Esophagus mucosa (tissue), 1 donor: ENCODE measurements at places on chromosomes 5 and 9.

- ATAC-seq = no peak
These were observed 98.2 kb upstream of the NIPBL start for GRCh38 chr5:36778336-36778735.

- ATAC-seq = peak; percentile 50
These were observed 9.4 kb downstream of the CD180 start for GRCh38 chr5:67187006-67187715.

DNA sequence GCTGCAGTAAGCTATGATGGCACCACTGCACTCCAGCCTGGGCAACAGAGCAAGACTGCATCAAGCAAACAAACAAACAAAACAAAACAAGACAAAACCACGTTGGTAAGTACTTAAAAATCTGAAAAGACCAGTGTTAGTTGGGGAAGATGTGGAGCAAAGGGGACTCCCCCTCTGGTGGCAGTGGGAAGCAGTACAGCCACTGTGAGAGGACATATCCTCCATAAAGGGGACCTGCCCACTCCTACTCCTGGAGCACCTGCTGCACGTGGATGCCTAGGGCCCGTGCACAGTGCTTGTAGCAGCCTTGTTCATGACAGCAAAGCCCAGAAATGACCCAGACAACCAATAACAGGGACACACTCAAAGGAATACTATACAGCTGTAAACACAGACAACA, 17.0 kb upstream of the IPPK start:
- no peak for ATAC-seq

DNA sequence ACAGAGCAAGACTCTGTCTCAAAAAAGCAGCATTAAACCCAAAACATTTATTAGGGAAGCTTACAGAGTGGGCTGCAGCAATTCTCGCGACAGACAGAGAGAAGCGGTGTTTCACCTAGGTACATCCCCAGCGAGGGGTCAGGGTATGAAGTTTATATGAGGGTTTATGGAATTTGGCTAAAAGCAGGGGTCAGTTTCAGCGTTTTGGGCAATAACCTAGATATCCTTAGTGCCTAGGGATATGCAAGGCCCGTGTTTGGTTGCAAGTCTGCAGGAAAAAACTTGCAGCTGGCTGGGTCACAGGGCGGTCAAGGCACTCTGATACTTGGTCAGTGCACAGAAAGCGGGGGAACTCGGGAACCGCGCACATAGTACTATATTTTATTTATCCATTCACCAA, 649 bp upstream of the GLE1 start:
- peak; percentile 16 for ATAC-seq

DNA sequence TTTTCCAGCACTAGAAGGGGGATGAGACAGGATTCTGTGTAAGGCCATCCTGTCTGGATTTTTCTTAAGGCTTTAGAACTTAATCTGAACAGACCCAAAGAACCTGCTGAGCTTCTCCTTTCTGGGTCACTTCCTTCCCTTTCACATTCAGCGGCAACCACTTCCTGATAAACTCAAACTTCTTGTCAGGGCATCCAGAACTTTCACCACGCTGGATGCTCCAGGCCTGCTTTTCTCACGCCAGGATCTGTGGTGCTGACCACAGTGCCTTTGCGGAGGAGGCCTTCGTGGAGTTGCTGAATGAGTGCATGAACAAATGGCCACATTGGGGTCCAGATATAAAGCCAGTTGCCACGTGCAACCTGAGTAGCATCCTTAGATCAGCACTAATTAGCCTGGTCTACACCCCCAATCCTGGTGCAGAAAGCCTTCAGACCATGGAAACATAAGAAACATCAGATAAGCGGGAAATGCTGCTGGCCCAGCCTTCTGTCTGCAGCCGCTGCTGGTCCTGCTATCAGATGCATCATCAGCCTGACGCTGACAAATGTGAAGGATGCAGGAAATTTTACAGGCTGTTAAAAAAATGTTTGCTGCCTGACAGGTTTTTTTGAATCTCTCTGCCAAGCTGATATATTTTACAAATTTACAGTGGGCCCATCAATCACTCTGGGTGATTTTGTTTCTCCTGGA, 75.3 kb upstream of the BARHL1 start:
- ATAC-seq = no peak

GRCh38 chr9:124813041-124813440, 36.1 kb downstream of the OLFML2A start:
- no peak for ATAC-seq

- no peak for ATAC-seq
These were observed 500.0 kb downstream of the DIRAS2 start for GRCh38 chr9:90142580-90142979.

- no peak for ATAC-seq
These were observed 228.9 kb downstream of the CDK5RAP2 start for GRCh38 chr9:120351106-120351505.

DNA sequence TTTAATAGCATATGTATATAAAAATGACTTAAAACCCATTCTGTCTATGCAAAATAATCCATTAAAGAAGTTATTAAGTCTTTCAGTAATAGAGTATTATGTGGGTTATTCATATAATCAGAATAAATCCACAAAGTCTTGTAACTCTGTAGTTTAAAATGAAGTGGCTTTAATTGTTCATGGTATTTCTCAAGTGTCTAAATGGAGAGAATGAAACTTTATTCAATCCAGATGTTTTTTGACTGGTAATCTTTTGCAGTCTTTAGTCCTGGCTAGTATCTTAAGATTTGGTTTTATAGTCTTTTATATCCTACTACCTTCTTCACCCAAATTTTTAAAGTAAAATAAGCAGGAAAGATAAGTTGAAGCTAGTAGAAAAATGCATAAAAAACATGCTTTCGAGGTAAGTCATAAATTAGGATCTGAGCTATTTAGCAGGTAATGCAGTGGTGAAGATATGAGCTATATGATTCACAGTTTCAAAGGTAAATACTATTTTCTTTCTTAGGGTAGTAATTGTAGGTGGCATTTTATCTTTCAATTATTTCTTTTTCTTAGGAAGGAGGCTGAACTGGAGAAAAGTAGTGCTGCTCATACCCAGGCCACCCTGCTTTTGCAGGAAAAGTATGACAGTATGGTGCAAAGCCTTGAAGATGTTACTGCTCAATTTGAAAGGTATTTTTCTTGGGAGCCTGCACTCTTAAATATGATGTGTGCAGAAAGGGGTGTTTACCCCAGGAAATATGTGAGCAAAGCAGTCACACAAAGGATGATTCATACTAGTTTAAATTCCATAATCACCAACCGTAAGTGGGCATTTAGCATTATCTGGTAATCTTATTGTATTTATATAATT, 17.9 kb downstream of the HMMR start:
- ATAC-seq = no peak

- peak; percentile 85 for ATAC-seq
These were observed 22.6 kb upstream of the MAMDC2 start for GRCh38 chr9:70020991-70021571.

GRCh38 chr5:32754284-32754683, 43.2 kb downstream of the NPR3 start:
- no peak for ATAC-seq

DNA sequence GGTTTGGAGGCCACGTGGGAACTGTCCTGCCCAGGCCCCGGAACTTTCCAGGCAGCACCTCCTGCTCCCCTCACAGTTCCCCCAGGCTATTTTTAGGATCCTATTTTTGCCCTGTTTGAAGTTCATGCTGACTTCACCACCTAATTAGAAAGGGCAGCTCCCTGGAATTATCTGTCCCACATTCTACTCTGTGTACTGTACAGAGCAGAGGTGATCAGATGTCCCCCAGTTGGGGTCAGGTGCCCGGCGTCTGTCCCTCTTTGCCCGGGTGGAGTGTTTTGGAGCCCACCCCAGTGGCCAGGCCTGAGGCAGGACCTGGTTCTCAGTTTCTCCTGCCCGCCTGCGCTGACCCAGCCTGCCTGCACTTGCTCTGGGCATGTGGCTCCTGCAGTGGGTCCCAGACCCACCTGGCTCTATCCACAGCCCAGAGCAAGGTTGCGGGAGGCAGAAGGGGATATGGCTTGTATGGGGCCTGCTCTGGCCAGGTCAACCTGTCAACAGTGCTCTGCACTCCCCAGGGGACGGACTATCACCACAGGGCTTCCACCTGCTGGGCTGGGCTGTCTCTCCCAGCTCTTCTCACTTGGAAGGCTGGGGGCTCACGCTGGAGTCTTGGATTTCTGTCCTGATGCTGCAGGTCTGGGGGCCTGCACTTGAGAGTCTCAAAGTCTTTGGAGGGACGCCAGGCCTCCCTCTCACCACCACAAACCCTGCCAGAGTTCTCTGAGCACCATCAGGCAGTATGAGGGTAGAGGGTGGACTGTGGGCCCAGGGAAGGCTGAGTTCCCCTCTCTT, 268.3 kb downstream of the GADD45G start:
- no peak for ATAC-seq

GRCh38 chr5:125410537-125411070, 664.2 kb upstream of the ZNF608 start:
- ATAC-seq = no peak

GRCh38 chr9:95736370-95736769, 139.1 kb upstream of the ERCC6L2 start:
- ATAC-seq = no peak

DNA sequence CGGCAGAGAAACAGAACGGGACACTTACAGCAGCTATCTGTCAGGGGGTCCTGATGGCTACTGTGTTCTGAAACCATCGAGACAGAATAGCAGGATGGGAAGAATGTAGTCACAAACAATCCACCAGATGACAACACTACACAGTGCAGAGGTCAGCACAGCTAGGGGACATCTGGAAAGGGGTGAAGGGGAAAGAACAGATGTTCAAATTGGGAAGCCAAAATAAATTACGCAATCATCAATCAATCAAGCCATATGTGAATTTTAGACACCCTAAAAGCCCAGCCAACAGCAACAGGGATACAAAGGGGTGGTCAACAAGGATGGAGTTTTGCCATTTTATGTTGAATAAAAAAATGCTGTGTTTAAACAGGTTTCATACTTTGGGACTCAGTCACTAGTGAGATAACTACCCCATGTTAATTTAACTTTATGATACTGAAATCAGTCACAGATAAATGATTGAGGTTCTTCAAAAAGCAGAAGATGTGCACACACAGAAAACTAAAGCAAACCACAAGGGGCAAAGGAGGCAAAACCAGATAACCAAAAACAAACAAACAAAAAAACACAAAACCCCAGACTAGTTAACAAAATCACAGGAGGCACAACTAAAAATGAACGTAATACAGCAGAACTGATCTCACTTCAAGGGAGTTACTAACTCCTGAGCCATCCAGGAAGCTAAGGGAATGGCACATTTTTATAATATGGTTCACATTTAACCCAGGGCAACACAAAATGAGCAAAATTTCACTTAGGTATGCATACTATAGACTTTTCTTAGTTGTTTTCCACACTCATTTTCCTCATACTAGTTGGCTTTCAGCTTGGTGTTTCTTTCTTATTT, 65.9 kb downstream of the HABP4 start:
- ATAC-seq = no peak

DNA sequence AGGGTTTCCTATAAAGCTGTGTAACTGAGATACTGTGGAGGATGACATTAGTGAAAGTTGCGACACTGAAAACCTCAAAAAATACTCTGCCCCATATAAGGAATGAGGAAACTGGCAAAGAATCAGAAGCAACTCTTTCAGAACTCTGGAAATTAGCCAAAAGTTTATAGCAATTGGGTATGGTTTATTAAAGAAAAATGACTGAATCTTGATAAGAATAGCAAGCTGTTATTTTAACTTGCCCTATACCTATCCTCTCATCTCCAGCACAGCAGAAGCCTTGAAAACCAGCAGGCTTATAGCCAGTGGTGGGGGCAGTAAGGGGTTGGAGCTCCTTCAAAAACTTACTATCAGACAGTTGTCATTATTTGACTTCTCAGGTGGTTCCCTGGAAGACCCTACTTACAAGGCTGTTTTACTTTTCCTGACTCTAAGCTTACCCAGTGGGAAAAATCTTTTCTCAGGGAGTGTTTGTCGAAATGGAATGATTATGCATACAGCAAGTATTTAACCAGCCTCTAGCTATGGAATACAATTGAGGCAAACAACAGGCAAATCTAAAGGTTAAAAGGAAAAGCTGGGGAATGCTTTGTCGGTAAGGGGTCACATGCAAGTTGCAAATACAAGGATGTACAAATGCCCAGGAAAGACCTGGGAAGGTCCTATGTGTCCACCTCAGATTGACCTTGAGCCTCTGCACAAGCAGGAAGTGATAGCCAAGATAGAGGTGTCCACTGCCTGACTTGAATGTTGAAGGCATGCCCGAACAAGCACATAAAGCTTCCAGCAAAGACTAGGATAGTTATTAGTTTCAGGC, 21.0 kb upstream of the FAM151B start:
- ATAC-seq = peak; percentile 84
